Activated T-helper 1 cell treated with anti-CD3 and anti-CD28 coated beads, Interleukin-2, amount 50 U/mL, for 16 hours (primary cell): ENCODE measurements at places on chromosomes 1 and 21.

DNA sequence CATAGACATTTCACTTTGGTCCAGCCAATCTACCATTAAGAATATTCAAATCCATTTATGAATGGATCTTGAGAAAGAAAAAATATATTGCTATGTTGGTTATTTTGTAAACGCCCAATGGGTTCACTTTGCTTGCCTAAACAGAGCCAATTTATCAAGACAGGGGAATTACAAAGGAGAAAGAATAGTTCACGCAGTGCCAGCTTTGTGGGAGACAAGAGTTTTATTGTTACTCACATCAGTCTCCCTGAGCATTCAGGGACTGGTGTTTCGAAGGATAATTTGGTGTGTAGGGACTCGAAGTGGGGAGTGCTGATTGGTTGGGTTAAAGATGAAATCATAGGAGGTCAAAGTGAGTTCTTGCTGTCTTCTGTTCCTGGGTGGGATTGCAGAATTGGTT is 135.3 kb downstream of the GABPA start:
- DNase-seq, result no peak

GRCh38 chr1:223222377-223222776 is 79.3 kb upstream of the TLR5 start:
- DNase-seq, result no peak

DNA sequence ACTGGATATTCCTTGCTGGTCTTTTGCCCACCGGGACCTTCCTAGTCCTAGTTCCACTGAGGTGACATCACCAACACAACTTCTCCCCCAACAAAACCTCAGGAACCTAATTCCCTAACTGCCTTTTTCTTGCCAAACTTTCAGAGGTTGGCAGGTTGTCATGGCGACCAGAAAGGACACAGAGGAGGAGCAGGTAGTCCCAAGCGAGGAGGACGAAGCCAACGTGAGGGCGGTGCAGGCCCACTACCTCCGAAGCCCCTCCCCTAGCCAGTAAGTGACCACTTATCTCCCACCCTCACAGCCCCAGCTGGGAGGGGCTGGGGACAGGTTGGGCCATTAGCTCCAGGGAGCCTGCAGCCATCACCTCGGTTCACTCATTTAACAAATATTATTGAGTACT is 815 bp downstream of the STYXL2 start:
- no peak for DNase-seq

DNA sequence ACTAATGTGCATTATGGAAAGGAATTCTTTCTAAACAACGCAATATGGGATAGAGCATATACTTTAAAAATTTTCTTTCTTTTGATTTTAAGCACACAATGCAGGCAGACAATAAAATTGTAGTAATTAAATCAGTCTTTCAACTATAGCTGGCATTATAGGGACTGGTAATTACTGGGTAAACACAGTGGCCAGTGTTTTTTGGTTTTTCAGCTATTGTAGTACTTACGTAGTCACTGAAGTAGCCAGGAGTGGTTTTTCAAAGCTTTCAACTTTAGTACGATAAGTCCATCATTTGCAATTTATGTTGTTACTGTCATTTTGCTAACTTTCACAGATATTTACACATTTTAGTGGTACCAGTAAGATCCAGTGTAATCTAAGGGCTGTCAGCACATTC is 50.6 kb downstream of the RAB3GAP2 start:
- no peak for DNase-seq

DNA sequence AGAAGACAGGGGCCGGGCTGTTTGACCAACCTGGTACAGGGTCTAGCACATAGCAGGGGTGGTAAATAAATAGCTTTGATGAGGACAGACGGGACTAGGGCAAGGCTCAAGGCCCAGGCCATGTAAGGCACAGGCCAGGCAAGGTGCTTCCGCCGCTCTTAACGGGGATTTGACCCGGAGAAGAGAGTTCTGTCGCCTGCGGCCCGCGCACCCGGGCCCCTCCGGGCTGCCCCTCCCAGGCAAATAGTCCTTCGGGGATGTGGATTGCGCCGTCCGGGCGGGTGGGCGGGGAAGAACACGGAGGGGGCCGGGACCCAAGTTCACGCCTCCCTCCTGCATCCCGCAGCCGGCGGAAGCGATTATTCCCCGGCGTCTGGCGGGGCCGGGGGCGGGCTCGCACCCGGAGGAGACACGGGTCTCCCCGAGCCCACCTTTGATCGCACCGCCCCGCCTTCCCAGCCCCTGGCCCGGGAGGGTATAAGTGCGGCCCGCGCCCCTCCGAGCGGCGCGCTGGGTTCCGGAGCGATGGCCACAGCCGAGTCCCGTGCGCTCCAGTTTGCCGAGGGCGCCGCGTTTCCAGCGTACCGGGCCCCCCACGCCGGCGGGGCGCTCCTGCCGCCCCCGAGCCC is at the start of gene MIXL1:
TSS of gene MIXL1 (plus strand) at position 508 of the 629 bp plus-strand sequence. CDS start at position 526, 18 bp downstream.
- DNase-seq, result no peak

DNA sequence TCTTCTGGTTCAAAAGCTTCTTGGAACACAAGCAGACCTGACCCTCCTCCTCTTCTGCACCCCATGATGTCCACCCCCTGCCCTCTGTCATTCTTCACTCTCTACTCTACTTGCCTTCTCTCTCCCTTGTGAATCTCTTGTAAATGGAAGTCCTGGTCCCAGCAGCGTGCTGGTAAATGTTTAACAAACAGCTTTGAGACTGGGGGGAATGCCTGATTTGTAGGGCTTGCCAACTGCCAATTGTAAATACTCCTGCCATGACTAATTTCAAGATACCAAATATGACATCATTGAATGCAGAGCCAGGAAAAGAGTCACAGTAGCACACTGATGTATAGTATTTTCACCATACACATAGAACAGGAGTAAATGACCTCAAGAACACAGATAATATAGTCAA is 40.9 kb upstream of the LRRN2 start:
- DNase-seq, result no peak

- DNase-seq, result no peak
Observed at GRCh38 chr1:61752921-61753389, 10.7 kb downstream of the PATJ start.
